Foreskin keratinocyte (primary cell): ENCODE measurements at places on chromosomes 3 and 15. TPM values are rescaled to one million over a fixed set of nuclear protein-coding genes. Genes with fewer than 3 reads are reported as not detected.

LSAMP gene
- total RNA-seq, result 0.04 TPM in 1 of 2 replicates, not detected in the other

DNA sequence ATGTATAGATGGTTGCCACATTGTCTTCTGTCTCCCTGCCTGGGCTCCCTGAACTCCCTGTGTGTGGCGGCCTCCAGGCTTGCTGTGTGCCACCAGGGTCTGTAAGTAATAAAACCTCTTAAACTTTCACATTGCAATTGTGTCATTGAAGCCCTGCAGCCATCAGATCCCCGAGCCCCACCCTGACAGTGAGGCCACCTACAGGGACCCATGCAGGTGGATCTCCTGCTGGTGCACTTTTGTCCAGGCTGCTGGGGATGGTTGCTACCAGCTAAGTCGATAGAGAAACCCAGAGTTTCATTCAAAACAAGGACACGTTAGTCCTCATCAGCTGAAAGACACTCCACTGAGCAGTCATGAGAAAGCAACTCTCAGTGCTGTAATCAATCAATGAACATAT is 133.6 kb upstream of the PRICKLE2 start:
- DNase-seq, result no peak

DNA sequence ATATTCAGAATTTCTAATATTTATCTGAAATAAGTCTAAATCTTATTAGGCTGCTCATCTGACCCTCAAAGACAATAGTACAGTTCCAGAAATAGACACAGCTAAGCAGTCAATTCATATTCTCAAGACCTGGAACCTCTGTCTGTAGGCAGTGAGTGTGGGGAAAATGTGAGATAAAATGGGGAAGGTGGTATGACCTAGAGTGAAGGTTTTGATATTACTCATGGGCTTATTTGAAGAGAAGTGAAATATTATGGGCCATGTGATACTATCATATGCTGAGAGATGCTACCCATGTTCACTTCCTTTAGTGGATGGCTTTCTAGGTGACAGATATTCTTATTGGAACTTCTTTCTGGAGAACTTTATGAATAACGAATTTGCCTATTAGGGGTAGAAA is 33.5 kb downstream of the TGFBR2 start:
- no peak for DNase-seq

- peak; percentile 92 for DNase-seq
Measured at GRCh38 chr3:18295171-18295920, 129.8 kb downstream of the SATB1 start.

DNA sequence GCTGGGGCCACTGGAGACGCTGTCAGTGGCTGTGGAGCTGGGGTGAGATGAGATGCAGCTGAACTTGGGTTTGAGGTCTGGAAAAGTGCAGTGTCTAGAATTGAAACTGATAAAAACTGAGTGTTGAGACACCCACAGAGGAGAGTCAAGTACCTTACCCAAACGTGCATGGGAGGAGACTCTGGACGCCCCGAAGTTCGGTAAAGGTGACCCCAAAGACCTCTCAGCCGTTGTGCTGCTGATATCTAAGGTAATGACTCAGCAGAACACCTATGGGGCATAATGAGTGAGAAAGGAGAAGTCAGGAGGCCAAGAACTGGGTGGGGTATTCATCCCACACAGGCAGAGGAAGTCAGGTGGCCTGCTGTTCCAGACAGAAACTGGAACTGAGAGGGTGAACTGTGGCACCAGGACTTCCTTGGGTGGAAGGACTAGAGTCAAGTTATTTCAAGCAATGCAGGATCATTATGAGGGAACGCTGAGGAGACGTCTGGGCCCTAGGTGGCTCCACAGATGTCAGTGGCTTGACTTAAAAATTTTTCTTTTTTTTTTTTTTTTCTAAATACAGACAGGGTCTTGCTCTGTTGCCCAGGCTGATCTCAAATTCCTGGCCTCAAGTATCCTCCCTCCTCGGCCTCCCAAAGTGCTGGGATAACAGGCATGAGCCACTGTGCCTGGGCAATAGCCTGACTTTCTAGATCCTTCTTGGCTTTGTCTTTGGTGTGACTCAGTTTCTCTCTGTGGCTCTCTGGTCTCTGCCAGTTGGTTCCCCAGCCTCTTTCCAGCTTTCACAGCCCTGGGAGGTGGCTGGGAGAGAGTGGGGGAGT is 67.6 kb upstream of the GCNT3 start:
- no peak for DNase-seq

- DNase-seq, result no peak
Measured at GRCh38 chr3:122916580-122916979, 111.0 kb downstream of the SEMA5B start.

DNA sequence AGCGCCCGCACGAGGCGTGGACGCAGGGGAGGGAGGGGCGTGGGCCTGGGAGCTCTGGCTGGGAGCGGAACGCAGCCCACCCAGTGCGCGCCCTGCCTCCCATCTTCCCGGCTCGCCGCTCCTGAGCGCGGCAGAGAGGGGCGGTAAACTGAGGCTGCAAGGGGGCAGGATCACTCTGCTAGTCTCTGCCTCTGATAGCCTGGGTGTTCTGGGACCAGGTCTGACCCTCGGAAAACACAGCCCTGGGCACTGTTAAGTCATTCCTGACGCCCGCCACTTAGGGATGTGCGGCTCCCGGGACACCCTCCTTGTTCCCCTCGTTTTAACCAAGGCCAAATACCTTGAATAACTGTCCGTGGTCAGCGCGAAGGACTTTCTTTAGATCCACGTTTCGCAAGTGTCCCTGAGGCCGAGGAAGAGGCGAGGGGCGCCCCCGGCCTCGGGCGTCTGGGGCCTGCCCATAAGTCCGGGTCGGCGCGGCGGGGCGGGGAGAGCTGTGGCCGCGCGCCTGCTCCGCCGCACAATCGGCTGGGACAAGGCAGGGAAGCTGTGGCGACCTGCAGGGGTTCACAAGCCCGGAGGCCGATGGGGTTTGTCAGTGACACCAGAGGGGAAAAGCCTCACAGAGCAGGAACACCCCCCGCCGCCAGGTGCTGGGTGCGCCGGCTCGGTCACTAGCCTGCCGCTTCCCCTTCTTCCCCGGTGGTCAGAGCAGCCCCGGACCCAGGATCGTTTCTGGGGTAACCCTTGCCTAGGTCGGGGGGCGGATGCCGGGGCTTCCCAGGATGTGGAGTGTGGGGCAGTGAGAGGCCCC is 1.5 kb downstream of the ITPKA start:
- DNase-seq, result no peak

DNA sequence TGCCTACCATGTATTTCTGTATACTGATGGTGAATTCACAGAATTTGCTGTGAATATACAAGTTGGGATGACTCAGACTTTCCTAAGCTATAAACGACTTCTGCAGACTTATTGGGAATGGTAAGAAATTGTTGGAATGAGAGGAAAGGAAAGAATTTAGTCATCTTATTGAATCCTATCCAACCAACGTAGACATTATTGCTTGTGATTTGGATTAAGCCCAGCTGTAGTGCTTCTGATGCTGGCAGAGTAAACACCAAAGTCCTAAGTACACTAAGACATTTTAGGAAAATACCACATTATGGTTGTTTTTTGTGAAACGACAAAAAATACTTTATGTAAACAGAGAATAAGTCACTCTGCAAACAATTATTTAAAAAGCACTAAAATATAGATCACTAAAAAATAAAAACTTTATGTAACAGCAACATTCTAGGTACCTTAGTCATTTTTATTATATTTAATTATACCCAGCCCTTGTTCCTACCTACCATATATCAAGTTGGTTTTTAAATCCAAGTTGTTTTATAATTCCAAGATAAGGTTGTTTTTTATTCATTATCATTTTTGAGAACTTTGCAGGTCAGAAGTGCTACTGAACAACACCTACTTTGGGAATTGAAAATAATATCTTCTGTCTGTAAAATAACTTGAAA is 99.2 kb upstream of the MLF1 start:
- DNase-seq, result peak; percentile 12

DNA sequence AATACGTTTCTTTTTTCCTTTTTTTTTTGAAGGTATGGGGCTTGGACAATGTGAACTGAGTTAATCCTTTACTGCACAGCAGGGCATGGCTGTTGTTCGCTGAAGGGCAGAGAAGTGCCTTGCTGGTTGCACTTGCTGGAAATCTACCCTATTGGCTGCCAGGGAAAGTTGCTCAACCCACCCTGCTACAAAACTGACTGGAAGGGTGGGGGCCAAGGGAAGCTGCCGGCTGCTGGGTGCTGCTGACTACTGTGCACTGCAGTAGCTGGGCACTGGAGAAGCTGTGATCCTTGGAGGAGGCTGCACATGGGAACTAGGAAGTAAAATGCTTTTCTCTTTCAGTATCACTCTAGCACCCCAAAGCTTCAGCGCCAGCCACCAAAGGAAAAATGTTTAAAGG is 70.5 kb downstream of the ETV5 start:
- no peak for DNase-seq

DNA sequence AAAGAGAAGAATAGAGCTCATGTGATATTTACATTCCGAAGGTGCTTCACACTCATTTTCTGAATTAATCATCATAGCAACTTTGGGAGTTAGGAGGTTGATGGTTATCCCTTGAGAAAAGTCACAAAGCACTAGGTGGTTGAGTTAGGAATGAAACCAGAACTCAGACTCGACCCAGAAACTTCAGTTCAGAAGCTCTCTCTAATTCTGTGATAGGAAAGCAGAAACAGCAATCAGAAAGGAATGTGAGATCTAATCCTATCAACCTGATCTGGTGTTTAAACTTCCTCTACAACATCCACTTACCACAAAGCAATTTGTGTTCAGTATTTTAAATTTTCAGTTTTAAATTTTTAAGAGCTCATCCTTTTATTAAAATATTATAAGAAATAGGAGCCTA is 211.2 kb downstream of the CNTN3 start:
- DNase-seq, result no peak

- DNase-seq, result no peak
Measured at GRCh38 chr3:47377186-47377585, 3.6 kb upstream of the PTPN23 start.

DNA sequence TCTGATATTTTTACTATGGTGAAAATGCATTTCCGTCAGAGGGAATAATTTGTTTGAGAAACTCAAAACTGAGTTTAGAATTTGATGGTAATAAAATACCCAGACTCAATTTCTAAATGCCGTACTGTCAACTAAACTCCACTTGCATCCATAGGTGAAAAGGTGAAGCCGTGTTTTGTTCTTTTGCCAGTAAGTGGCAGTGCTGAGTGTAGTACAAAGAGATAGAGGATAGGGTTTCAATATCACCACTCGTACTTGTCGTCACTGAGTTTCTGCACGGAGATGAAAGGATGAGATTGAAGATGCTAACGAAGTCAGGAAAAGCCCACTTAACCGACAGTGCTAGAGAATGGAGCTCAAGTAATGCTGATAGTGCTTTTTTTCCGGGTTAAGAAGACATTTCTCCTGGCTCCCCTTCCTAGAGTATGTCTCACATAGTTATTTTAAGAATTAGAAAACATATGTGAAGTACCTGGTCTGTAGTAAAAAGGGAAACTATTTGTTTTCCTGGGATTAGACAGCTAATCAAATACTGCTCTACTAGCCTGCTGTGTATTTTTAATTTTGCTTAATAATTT is 345.1 kb downstream of the IL5RA start:
- no peak for DNase-seq

DNA sequence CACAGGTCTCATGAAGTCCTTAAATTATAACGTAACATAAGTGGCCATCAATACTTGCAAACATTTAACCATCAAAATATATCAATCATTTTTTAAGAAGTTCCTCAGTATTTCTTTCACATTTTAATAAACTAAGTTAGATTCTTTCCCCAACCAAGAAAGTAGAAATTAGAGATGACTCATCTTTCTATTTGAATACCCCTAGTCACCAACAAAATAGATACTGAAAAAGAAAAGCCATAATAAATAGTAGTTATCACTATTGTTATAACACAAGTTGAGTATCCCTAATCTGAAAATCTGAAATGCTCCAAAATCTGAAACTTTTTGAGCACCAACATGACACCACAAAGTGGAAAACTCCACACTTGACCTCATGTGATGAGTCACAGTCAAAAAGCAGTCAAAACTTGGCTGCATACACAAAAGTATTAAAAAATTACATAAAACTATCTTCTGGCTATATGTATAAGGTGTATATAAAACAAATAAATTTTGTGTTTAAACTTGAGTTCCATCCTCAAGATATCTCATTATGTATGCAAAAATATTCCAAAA is 3.7 kb downstream of the SHQ1 start:
- no peak for DNase-seq

DNA sequence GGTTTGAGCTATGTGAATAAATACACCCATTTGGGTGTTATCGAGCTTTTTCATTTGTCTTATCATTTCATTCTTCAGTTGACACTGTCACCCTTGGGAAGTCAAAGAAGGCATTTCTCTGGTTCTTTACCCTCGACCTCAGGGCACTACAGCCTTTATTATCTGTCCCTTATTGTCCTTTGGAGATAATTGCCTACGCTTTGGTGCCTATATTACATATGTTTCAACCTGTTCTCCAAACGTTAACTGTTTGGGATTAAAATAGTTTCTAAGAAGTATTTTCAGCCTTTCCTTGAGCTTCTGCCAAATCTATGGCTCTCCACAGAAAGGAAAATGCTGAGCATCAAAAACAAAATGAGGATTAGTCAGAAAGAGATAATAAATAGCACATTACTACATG is 395.4 kb upstream of the ADAMTS9 start:
- no peak for DNase-seq

CMTM7 gene
- total RNA-seq, result 27.5 and 33.2 TPM in 2 replicates

DNA sequence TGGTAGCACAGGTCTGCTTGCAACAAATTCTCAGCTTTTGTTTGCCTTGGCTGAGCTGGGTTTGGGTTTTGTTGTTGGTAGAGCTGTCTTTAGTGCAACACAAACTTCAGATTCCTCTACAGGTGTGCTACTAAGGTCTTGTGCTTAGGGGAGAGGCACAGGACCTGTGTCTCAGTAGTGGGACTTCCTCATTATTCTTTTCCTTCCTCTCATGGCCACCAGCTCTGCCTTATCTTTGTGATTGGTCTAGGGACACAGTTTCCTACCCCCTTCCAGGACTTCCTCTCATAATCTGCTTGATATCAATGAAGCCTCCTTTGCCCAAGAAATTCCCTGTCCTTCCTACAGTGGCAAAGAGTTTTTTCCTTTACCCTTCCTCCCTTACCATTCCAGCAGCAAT is 24.9 kb upstream of the DNAAF4 start:
- DNase-seq, result no peak

- no peak for DNase-seq
Measured at GRCh38 chr3:4897765-4898453, 81.3 kb upstream of the BHLHE40 start.

- no peak for DNase-seq
Measured at GRCh38 chr3:73144276-73144675, 82.8 kb downstream of the EBLN2 start.

- DNase-seq, result no peak
Measured at GRCh38 chr3:185645596-185646381, 59.7 kb downstream of the SENP2 start.
